ENCODE measurements at places on chromosomes 6 and 20.
A peak's percentile ranks its signal among the peaks of the same experiment; 100 is the strongest.

- DNase-seq, result no peak
Measured at GRCh38 chr20:62366370-62367135, 559 bp downstream of the LAMA5 start.

DNA sequence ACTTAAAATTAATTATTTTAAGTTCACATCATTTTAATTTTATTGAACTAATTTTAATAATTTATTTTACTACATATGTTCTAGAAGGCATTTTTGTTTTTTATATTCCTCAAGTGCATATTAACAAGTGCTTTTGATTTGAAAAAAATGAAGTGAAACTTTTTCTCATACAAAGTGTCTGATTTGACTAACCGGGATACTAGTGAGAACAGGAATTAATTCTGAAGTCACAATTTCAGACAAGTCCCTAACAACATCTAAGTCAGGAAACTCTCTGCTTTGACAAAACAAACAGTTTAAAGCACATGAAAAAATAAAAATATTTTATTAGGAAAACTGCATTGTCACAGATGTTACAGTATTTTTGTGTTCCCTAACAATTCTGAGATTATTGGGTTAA lies 1166.3 kb upstream of the CITED2 start:
- no peak for DNase-seq

DNA sequence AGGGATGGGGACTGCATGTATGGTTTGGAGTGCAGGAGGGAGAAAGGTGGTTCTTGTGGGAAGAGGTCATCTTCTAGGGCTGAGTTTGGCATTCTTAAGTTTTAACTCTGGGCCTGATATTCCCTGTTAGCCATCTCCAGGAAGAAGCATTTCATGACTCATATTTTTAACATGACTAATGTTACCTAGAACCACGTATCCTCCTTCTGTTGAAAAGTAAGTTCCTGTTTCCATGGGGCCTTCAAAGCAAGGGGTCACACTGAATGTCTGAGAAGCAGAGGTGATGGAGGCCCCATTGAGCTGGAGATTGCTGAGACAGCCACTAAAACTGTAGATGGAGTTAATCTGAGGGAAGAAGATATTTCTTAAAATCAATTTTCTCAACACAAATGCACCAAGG lies 30.2 kb downstream of the FAM229B start:
- DNase-seq, result no peak

DNA sequence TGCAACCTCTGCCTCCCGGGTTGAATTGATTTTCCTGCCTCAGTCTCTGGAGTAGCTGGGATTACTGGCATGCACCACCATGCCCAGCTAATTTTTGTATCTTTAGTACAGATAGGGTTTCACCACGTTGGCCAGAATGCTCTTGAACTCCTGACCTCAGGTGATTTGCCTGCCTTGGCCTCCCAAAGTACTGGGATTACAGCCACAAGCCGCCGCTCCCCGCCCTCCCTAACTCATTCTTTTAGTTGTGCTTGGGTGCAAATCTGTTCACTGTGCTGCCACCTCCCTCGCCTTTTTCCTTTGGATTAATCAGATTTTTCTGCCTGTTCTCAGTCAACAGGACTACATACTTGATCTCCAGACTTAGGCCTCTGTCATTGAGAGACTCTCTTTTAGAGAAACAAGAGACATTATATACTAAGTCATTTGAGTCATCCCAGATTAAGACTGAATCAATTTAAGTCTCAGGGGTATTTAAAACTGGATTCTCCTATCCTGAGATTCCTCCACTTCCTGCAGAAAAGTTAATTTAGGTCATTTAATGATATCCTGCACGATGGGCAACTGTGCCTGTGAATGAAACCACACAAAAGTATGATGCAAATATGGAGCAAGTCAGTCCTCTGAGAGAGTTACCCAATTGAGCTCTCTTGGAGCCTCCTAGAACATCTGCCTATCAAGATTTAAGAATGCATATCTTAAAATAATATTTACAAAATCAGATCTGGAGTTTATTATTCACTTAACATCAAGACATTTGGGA lies 136.1 kb upstream of the THEMIS start:
- DNase-seq, result no peak

DNA sequence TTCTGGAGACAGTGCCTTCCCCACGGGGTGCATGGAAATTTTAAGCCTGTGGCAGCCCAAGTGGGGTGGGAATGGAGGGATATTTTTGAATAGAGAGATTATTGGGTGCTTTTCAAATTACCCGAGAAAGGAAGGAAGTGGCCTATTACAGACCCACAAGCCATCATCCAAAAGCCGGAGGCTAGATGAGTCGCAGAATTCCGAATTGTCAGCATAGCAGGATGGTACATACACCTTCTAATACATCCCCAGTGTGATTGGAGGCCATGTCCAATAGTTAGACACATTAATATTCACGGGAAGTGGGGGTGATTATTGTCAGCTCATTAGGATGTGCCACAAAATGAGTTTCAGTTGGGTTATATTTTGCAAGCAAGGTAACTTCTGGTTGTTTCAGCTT lies 133.0 kb downstream of the FIG4 start:
- DNase-seq, result no peak

DNA sequence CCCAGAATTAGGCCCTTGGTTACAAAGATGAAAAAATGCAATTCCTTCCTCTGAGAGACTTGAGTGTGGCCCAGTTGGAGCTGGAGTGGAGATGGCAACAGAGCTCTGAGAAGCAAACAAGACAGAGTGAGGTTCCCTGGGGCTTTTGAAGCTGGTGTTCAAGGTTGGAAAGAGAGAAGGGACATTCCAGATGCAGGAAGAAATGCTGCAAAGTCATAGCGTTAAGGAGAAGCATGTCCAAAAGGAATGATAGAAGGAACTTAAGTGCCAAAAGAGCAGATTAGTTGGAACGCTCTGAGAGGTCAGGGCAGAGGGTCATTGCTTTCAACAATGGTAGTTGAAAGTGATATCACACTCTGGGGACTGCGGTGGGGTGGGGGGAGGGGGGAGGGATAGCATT lies 251.8 kb downstream of the TBC1D7 start:
- DNase-seq, result no peak

GRCh38 chr20:49297605-49298530 lies 20.0 kb upstream of the ZNFX1 start:
- DNase-seq, result no peak

DNA sequence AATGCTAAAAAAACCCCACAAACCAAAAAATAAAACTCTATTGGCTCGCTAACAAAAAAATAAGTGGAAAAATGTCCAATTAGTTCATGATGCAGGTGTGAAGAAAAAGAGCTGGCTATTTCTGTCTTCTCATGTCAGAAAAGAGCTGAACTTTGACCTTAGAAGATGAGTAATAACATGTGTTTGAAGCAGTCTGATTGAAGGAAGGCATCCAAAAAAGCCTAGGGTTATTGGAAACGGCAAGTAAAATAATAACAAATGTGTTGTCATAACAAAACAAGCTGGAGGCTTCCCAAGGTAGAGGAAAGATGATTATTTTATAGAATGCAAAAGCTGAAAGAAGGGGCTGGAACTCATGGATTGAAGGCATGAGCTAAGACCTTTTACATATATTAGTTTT lies 94.4 kb upstream of the FAM184A start:
- DNase-seq, result no peak

GRCh38 chr6:149615805-149616204 lies 32.7 kb downstream of the KATNA1 start:
- DNase-seq, result no peak

- no peak for DNase-seq
Measured at GRCh38 chr6:9140172-9140571, 704.8 kb upstream of the SLC35B3 start.

- no peak for DNase-seq
Measured at GRCh38 chr6:27812805-27813492, 99.2 kb downstream of the OR2B2 start.

DNA sequence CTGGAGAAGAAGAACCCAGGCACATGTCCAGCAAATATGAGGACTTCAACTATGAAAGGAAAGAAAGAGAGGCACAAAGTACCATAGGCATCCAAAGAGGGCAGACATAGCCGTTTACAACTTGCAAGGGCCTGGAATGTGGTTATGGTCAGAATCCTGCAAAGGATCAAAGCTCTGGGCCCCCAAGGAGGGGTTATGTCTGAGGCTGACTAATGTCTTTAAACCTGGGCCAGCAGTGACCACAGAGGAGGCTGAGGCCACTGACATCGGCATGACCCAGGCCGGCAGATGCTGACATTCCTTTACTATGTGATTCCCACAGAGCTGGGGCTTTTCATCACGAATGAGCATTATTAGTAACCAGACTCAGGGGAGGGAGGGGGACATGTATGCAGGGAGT lies 861.1 kb downstream of the DHX35 start:
- DNase-seq, result no peak

DNA sequence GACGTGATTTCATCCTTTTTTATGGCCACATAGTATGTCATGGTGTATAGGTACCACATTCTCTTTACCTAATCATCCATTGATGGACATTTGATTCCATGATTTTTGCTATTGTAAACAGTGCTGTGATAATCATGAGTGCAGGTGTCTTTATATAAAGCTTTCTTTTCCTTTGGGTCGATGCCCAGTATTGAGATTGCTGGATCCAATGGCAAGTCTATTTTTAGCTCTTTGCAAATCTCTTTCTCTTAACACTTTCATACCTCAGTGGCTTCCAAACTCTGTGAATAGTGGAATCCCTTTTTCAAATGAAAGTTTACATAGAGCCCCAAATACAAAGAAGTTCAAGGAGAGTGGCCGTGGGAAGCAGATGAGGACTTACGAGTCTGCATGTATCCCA lies 105.8 kb upstream of the SPTLC3 start:
- no peak for DNase-seq

DNA sequence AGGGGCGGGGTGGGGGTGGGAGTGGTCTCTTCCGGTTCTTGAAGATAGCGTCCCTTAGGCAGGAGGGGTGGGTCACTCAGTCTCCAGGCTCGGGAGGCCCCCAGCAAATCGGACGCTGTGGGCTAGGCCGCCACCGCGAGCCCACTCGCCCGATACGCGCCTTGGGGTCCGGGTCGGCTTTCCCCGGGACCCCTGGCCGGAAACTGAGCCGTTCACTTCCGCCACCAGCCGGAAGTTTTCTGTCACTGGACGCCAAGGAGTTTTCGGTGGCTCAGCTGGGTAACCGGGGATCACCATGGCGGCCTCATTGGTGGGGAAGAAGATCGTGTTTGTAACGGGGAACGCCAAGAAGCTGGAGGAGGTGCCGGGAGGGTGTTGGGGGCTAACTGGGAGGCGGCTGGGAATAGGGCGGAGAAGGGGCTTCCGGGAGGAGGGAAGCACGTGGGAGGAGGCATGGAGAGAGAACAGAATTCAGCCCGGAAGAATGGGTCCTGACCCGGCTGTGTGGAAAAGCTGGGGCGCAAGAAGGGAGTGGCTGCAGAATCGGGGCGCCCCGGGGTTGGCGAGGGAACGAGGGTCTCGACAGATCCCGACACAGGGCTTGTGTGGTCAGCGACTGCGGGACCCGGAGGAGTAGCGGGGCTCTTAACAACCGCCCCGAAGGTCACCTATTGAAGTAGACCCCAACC lies at the start of gene ITPA:
Gene ITPA (plus strand): TSS at position 242 of the 689 bp plus-strand sequence. CDS start 54 bp downstream, at position 296.
- DNase-seq, result peak; percentile 43

DNA sequence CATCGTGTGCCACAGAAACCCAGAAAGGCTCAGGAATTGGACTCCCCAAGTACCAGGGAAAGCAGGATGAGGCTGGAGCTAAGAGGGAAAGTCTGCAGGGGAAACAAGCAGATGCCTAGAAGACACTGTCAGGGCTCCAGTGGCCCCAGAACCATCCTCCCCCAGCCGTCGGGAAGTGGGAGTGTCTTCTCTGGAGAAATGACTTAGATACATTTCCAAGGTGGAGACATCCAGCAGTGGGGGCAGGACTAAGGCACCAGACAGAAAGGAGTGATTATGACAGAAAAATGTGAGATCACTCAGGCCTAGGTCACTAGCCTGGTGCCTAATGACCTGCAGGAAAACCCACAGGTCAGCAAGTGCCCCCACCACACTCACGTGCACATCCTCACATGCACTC lies 36.0 kb upstream of the VSX1 start:
- DNase-seq, result no peak

- no peak for DNase-seq
Measured at GRCh38 chr6:50637267-50637666, 76.1 kb upstream of the TFAP2D start.

- no peak for DNase-seq
Measured at GRCh38 chr6:22451962-22452361, 117.4 kb upstream of the HDGFL1 start.

DNA sequence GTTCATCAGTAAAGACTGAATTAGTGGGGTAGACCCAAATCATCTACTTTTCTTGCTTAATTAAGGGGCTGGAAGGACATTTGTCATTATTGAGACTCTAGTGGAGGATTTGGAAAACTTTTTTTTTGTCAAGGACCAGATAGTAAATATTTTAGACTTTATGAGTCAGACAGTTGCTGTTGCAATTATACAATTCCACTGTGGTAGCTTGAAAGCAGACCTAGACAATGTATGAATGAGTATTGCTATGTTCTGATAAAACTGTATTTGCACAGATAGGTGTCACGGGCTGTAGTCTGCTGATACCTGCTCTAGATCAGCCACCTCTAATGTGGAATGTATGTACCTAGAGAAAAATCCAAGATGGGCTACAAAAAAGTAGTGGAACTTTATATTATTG lies 175.0 kb downstream of the CARMIL1 start:
- DNase-seq, result no peak

- no peak for DNase-seq
Measured at GRCh38 chr20:16621435-16622141, 48.3 kb upstream of the KIF16B start.

GRCh38 chr6:90865513-90865912 lies 278.6 kb upstream of the MAP3K7 start:
- DNase-seq, result no peak

GRCh38 chr6:8006208-8006607 lies 58.0 kb downstream of the BLOC1S5 start:
- DNase-seq, result no peak

DNA sequence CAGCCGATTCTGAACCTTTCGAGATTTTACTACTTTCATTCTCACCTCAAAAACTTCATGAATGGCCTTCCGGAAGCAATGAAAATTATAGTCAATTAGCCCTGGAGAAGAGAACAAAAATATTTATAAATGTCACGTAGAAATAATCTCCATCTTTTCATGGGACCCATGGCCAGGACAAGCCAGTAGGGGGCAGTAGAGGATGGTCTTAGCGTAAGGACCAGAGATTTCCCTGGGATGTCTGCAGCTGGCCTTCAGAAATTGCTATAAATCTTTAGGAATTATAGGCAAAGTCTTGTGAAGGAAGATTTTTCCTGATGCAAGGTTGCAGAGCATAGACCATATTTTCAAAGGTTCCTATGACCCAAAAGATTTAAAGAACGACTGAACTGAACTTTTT lies 15.6 kb upstream of the UBE2J1 start:
- DNase-seq, result peak; percentile 34

- no peak for DNase-seq
Measured at GRCh38 chr6:118780668-118781067, 113.3 kb upstream of the ASF1A start.

- DNase-seq, result no peak
Measured at GRCh38 chr6:106163446-106163965, 77.4 kb downstream of the PRDM1 start.

DNA sequence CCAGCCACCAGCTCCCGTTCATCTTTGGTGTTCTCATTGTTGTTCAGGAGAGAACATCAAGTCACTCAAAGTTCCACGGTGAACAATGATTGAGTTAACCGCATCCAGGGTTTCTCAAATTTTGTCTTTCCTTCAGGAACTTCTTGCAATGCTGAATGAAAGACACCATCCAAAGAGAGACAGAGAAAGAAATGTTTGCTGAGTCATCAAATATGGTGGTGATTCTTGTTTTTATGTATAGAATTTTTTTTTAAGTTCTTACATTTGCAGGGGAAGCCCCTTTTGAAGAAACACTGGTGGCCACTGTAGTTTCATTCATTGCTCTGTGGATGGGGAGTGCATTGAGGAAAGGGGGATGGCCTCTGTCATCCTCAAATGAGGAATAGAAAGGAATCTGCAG lies 62.3 kb upstream of the ENPP5 start:
- no peak for DNase-seq

GRCh38 chr6:7260291-7261031 lies 52.5 kb downstream of the SSR1 start:
- no peak for DNase-seq
